ENCODE measurements at places on chromosomes 4 and X.
A peak's percentile ranks its signal among the peaks of the same experiment; 100 is the strongest.

DNA sequence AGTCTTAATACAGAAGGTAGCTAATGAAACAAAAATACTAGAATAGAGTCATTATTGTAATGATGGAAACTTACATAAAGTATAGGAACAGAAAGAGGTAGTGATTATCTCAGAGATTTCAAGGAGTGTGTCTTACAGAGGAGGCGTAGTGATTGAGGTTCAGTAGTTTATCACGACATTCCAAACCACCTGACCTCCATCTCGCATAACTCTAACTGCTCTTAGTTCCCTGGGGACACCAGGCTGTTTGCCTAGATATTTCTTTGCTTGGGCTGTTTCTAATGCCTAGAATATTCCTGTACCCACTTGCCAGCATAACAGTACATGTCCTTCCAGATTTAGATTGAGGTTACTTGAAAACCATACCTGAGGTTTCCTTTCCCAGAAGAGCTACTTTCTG is 29.1 kb downstream of the STAG2 start:
- DNase-seq = no peak

GRCh38 chr4:55561889-55562288 is 15.2 kb upstream of the CLOCK start:
- no peak for DNase-seq

DNA sequence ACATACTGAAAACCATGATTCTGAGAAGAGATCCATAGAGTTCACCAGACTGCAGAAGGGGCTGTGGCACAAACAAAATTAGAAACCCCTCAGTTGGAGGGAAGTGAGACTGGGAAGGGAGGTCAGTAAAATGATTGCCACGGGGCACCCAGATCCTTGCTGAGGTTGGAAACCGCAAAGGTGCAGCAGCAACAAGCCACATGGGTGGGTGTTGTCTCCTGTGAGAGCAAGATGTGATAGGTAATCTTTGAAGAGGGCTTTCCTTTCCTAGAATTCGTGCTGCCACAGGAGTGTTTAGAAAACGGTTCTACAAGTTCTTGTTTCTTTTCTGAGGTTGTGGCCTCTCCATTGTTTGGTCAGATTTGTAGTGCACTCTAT is 85.5 kb downstream of the NFKB1 start:
- no peak for DNase-seq

DNA sequence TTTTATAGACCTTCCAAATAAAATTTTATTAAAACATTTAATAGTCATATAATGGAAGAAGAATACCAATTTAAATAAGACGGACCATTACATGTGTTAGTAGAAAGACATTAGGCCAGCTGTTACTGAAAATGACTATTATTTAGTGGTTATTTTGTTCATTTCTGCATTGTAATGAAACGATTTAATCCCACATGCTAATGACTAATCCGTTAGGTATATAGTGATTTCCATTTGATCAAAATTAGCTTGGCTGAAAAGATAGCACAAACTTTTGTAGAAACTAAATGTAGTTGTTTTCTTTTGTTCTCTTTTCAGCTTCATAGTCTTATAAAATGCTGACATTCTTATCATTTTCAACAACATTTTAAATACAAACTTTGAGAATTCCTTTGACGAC is 556.1 kb upstream of the TENM3 start:
- no peak for DNase-seq

- DNase-seq = no peak
Measured at GRCh38 chrX:33285550-33285949, 74.2 kb upstream of the DMD start.

DNA sequence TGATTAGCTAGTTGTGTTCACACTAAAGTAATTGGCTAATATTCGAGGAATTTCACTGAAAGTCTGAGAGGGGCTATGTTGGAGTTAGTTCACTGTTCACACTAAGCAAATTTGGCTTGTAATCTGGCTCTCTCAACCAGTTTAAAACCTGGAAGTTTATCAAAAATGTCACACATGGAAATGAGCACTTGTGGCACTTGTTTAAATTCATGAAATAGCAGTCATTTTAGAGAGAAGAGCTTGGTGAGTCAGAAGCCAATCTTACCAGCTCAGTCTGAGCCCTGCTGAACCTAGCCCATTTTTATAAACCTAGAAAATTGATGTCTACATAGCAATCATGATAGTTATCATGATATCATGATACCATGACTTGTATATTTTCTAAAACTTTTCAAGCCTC is 90.7 kb upstream of the JADE1 start:
- no peak for DNase-seq

DNA sequence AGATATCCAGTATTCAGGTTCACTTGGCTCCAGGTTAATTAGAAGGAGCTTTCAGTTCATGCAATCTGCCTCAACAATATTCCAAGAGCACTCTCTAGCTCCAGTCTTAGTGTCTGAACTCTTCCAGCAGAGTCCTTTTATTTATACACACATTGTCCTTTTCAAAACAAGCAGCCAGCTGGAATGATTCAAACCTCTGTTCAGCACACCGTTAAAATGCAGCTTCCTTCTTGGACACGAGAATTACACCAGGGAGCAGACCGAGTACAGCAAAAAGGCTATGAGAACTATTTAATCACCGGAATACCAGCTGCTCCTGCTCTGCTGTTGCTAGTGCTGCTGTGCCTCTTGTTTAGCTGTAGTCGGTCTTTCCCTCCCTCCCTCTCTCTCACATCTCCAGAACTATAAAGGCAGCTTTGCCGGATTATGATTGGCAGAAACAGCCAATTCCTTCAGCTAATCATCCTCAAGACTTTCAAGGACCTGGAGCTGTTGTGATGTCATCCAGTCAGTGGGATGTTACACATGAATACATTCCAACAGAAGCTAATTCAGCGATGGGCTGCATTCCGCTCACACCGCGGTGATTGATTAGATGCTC is at the start of gene NDST4:
Gene NDST4, minus strand, starts transcription at position 115 of the 601 bp plus-strand sequence. CDS start 36,584 bp downstream, outside the sequence.
- peak; percentile 88 for DNase-seq

- DNase-seq = no peak
Measured at GRCh38 chrX:37047776-37048175, 39.6 kb downstream of the FAM47C start.

- no peak for DNase-seq
Measured at GRCh38 chr4:48012824-48013223, 3.7 kb downstream of the CNGA1 start.

DNA sequence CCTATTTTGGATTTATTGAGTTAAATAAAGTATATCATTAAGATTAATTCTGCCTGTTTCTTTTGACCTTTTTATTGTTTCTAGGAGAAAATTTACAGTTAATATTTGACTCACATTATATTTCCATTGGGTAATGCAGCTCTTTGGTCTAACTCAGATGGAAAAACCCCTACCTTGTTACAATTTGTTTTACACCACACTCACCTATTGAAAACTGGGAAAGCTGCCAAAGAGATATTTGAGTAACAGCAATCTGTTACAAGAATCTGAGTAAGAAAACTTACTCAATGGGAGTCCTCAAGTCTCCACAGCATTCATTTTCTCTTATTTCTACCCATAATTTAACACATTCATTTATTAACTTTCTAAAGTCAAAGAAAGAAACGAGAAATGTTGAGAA is 108.0 kb upstream of the TLL1 start:
- DNase-seq = peak; percentile 16

- DNase-seq = peak; percentile 78
Measured at GRCh38 chr4:156941940-156942548, 29.6 kb downstream of the PDGFC start.

DNA sequence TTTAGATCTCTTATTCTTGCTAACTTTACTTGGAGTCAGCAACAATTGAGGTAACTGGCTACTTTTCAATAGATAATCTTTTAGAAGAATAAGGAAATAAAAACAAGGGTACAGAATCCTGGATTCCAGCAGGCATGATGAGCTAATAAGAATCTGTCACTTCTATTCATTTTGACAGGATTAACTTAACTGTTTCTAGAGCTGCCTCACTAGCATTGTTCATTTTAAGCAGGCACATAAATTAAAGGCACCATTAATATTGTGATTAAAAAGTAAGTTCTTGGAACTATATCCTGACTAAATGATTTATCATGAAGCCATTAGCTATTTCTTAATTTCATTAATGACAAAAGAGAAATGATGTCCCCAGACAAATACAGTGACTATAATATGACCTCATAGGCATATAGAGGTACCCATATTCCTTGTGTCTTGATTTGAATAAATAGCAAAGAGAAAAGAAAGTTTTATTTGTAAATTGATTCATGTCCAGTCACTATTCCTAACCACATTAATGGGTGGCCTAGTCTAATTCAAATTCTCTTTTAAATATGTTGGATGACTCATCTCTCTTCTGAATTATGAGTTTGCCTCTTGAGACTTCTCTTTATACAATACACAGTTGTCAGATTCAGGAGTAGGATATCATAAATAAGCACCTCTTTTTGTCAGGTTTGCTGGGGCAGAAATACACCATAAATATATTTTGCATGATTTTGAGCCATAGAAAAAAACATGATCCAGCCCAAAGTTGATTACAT is 343.0 kb downstream of the SLITRK2 start:
- DNase-seq = no peak

GRCh38 chrX:140151316-140151715 is 186.0 kb upstream of the CXorf66 start:
- no peak for DNase-seq

DNA sequence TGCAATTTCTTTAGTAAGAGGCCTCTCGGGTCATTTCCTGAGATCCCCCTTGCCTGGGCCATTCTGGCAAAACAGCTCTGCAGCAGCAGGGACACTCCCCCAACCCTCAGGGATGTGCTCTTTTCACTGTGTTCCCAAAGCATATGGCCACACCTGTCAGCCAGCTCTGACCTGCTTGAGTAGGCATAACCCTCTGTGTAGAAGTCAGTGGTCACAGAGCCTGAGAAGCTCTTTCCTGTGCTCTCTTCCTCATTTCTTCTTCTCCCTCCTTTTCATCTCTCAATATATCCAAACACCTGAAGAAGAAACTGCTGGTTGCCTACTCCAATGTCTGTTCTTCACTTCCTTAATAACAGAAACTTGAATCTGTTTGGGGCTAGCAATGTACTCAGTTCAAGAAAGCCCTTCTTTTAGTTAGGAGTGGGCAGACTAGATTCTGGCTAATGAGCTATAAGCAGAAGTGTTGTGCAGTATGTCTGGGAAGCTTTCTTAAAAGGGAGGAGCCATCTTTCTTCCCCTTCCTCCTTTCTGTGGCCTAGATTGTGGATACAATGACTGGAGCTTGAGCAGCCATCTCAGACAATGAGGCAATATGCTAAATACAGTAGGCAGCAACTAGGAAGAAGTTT is 73.3 kb downstream of the PRPS1 start:
- DNase-seq = no peak

- DNase-seq = no peak
Measured at GRCh38 chr4:5780831-5781480, 70.0 kb downstream of the EVC start.

- DNase-seq = no peak
Measured at GRCh38 chrX:121283921-121284320, 236.5 kb downstream of the GLUD2 start.

DNA sequence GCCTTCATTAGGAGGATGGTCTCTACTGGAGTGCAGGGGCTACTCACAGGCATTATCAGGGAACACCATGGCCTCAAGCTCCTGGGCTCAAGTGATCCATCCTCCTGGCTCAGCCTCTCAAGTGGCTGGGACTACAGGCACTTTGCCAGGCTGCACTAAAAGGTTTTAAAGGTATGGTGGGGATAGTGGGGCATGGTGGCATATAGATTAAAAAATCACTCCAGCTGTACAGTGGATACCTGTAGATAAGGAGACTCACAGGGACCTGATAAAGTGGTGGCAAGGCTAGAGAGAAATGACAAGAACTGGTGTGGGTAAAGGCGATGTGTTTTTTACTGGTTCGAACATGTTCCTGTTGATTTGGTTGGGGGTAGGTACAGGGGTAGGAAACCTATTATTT is 5.9 kb downstream of the ZAR1 start:
- DNase-seq = no peak

GRCh38 chrX:25754399-25754798 is 383.7 kb upstream of the MAGEB18 start:
- DNase-seq = no peak

DNA sequence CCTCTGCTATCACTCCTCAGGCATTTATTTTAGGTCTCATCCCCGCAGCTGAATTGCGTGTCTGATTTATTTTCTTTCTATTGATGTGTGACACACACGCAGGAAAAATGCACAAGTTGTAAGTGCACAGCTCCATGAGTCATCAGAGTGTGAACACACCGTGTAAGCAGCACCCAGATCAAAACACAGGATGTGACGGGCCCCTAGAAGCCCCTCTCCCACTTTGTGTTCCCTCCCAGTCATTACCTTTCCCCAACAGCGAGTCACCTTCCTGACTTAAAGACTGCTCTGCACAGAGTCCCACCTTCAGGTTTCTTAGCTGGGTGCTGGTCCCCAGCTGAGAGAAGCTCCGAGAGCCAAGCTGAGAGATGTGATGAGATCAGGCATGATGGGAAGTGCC is 436.7 kb downstream of the MID1IP1 start:
- DNase-seq = no peak

DNA sequence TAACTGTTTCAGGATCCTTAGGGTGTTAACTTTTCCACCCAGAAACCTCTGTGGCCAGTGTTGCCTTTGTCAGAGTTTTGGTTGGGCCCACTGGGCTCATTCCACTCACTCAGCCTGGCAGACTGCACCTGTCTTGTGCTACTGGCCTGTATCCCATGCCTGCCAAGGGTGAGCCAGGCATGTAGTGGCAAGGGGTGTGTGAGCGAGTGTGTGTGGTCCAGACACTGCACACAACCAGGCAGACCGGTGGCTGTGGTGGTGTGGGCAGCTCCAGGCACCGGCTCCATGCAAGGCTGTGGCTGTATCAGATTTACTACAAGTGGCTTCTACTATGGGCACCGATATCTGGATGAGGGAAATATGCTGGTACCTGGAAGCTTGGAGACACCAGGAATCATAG is 394.6 kb upstream of the DMD start:
- DNase-seq = no peak

- no peak for DNase-seq
Measured at GRCh38 chr4:90318193-90318592, 191.0 kb downstream of the CCSER1 start.

DNA sequence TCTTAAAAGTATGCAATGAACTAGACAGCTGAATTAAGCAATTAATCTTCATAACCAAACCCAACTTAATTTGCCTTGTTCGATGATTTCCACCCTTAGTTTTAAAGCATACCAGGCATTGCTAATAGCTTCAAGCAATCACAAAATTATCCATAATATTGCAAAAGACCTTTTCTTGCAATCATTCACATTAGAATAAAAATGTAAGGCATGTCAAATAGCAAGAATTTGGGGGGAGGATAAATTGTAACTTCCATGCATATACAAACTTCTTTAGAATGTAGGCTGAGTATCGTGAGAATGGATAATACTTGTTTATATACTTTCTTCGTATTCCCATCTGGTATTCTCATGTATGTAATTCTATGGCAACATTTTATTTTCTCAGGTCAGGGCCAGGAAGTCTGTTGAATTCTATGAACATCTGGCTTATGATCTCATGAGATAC is 28.7 kb upstream of the BMP2K start:
- no peak for DNase-seq

DNA sequence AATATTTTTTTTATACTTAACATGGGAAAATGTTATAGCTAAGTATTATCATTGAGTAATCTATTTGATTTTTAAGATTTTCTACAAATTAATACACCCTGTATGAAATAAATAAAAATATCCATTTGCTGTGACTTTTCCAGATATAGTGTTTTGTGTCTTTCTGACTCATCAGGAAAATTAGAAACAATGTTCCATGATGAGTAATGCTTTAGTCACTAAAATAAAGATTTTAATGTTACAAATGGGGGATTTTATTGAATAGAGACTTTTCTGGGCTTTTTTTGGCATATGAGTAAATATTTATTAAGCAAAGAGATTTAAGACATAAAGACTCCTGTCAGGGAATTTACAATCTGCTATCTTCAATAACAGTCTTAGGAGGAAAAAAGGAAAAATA is 279.2 kb upstream of the NOCT start:
- DNase-seq = no peak

GRCh38 chr4:157984285-157984911 is 188.4 kb downstream of the GASK1B start:
- no peak for DNase-seq
